ENCODE measurements at places on chromosomes 4 and X.
A peak's percentile ranks its signal among the peaks of the same experiment; 100 is the strongest.

DNA sequence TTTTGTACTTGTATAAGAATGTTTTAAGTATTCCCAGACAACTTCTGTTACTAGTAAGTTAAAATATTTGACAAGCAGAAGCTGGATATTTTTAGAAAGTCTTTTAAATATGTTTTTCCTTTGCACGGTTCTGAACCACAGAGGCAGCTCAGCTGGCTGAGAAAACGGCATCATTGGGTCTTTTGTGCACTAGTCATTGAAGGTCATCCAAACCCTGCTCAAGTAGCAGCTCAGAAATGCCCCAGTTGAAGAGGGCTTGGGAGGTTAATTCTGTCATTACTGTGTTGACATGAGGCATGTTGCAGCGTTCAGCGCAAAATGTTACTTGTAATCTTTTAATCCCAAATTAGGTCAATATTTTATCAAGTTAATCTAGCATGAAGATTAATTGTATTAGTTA lies 383.7 kb upstream of the FAM241A start:
- H3K36me3 ChIP-seq: no peaks in the 10 kb centered on the region
- no peak overlapping the region for H3K4me3 ChIP-seq
- no peak overlapping the region for H3K27ac ChIP-seq

GRCh38 chrX:15977644-15978043 lies 123.0 kb upstream of the AP1S2 start:
- no peaks in the 10 kb centered on the region for H3K36me3 ChIP-seq
- peaks cover 2% of the 10 kb centered on the region for H3K4me1 ChIP-seq
- H3K27ac ChIP-seq: no peak overlapping the region
- no peak overlapping the region for H3K4me3 ChIP-seq
- no peaks in the 10 kb centered on the region for H3K27me3 ChIP-seq

DNA sequence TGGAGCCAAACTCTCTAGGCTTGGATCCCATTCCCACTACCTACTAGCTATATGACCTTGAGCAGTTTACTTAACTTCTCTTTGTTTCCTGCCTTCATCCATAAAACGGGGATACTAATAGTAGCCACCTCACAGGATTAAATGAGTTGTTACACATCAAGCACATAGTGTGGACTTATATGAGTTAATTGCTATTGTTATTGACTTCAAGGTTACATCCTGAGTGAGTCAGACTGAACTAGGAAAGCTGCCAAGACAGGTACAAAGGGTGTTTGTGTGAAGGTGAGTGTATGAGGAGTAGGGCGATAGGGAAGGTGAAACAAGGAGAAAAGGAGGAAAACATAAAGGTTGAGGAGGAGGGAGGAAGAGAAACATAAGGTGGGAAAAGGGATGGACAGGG lies 32.2 kb downstream of the TFDP3 start:
- no peak overlapping the region for H3K4me3 ChIP-seq
- no peaks in the 10 kb centered on the region for H3K36me3 ChIP-seq
- H3K4me1 ChIP-seq: no peaks in the 10 kb centered on the region
- H3K27ac ChIP-seq: no peak overlapping the region

GRCh38 chrX:5236096-5236495 lies 992.6 kb downstream of the NLGN4X start:
- DNase-seq: peak; percentile 63
- H3K36me3 ChIP-seq: no peaks in the 10 kb centered on the region

DNA sequence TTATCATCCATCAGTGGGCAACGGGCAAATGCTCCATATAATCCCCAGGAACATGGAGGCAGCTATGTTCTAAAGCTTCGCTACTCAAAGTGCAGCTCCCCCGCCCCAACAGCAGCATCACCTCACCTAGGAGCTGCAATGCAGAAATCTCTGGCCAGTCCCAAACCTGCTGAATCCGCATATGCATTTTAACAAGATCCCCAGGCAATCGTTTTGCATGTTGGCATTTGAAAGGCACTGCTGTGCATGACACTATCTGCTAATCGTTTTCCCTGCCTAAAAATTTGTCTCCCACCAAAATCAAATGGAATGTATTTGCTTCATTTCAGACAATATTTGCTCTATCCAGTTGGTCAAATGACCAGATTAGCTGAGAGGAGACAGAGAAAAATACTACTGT lies 15.2 kb downstream of the ADGRG2 start:
- no peaks in the 10 kb centered on the region for H3K4me1 ChIP-seq
- no peaks in the 10 kb centered on the region for H3K36me3 ChIP-seq
- H3K27me3 ChIP-seq: no peaks in the 10 kb centered on the region
- H3K27ac ChIP-seq: no peak overlapping the region
- peak; percentile 62 for DNase-seq

DNA sequence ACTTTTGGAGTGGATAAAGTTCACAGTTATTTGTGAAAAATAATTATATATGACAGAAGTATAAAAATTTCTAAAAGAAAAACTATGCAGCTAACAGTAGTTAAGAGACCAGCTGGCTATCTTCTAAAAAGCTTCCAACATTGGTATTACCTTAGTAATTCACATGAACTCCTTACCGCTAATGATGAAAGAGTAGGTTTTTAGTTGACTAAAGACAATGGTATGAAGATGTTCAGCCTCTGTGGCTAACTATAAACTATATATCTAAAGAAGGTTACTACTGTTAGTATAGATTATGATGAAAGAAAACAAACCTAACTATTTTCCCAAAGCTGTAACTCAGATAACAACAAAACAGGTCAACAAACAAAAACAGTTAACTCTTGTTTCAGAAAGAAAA lies 10.4 kb downstream of the CCNI start:
- no peak overlapping the region for H3K27ac ChIP-seq
- no peaks in the 10 kb centered on the region for H3K4me1 ChIP-seq

GRCh38 chr4:36337665-36338185 lies 56.3 kb downstream of the DTHD1 start:
- no peak overlapping the region for H3K27ac ChIP-seq
- H3K36me3 ChIP-seq: no peaks in the 10 kb centered on the region

DNA sequence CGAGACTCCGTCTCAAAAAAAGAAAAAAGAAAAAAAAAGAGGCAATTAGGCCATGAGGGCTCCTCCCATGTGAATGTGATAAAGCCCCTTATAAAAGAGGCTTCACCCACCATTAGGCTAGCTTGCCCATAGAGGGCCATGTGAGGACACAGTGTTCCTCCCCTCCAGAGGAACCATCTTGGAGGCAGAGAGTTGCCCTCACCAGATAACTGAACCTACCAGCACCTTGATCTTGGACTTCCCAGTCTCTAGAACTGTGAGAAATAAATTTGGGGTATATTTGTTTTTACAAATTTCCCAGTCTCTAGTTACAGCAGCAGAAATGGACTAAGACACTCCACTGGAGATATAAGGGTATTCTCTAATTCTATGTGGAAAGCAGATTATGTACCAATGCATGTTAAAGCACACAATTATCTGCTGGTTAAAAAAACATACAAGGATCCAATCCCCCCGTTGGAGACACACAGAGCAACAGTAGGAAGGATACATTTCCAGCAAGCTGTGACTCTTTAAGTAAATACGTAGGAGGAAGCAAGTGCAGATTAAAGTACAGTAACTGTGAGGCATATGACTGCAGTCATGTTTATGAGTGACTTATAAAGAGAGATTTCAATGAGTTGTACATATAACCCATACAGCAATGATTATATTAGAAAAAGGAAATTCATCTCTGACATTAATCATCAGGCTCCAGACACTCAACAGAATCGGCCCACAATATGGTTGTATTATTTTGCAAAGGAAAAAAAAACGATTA lies 21.4 kb downstream of the SH3RF1 start:
- no peaks in the 10 kb centered on the region for H3K27me3 ChIP-seq
- no peak overlapping the region for H3K27ac ChIP-seq
- no peak overlapping the region for H3K4me3 ChIP-seq
- DNase-seq: no peak
- H3K36me3 ChIP-seq: no peaks in the 10 kb centered on the region
- peaks cover 21% of the 10 kb centered on the region for H3K4me1 ChIP-seq

DNA sequence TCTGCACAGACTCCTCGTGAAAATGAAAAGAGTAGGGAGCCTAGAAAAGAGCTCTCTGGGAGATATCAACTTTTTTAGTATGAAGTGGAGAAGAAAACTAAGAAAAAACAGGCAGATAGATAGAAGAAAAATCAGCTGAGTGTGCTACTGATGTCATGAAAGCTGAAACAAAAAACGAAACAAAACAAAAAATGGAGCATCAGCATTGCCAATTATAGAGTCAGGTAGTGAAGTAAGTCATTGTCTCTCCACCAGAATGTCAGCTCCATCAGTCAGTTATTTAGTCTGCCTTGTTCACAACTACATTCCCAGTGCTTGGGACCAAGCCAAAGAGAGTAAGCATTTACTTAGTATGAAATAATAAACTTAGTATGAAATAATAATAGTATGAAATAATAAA lies 595.1 kb downstream of the STPG2 start:
- no peak overlapping the region for H3K4me3 ChIP-seq
- no peak for DNase-seq
- H3K27me3 ChIP-seq: no peaks in the 10 kb centered on the region
- no peak overlapping the region for H3K27ac ChIP-seq

DNA sequence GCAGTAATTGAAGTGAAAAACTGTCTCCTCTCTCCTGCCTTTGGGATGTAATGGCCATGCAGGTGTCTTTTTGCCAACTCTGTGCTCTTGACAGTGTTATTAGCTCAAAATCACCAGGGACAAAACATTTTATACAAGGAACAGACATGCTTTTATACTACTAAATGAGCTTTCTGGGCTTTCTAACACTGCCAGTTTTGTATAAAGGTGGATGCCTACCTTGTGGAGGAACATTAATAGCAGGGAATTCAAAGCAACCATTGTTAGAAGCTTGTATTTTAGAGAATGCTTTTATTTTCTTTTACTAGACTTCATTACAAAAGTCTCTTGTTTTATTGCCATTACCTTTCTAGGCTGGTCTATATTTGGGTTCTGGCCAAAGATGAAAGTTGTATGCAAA lies 54.7 kb upstream of the ARSJ start:
- no peak overlapping the region for H3K4me3 ChIP-seq
- no peak overlapping the region for H3K27ac ChIP-seq
- H3K27me3 ChIP-seq: no peaks in the 10 kb centered on the region
- H3K36me3 ChIP-seq: no peaks in the 10 kb centered on the region

DNA sequence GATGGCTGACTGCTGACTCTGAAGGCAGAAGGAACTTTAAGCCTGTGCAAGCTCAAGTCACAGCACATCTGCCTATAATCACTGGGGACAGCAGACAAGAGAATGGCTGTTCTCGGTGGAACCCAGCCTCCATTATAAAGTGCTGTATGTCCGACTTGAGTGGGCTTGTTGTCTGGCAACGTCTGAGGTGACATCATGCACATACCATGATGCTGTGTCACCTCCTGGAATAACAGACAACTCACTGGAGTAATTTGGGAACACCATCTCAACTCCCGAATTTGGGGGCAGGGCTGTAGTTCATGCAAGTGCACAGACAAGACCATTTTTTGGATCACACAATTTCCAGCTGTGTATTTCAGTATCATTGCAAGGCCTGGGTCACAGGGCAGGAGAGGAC lies 59.8 kb upstream of the GPM6B start:
- H3K4me3 ChIP-seq: no peak overlapping the region
- H3K27ac ChIP-seq: no peak overlapping the region
- H3K36me3 ChIP-seq: no peaks in the 10 kb centered on the region
- no peaks in the 10 kb centered on the region for H3K4me1 ChIP-seq

DNA sequence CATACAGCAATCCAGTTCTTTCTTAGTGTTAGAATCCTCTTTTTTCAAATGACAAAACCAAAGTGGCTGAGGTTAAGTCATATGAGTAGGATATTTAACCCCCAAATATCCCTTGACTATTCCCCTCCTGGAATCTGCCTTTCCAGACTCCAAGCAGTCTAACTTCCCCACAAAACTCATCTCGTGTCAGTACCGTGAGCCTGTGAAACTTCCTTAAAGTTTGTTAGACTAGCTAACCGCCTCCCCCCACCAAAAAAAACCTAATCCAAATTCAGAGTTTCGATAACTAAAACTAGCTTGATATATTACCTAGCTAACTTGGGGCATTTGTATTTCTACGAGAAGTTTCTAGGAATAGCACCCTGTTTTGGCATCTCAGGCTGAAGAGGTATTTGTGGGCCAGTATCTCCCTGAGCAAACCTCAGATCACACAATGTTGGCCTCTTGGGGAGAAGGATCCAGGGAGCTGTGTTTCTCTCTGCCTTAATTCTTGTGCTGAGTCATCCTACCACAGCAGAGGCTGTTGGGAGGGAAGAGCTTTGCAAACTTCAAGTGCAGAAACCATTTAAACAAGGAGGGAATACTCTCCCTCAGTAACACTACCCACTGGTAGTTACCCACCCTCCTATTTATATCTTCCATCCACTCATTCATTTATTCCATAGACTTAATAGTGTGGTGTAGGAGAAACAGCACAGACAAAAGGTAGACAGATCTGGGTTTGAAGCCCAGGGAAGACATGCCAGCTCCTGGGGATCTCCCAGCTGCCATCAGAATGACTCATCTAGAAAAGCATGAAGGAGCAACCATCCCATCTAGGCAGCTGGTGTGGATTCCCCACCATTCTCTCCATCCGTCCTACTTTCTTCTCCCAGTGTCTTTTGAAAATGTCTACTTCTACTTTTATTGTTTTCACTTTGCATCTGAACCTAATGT lies 39.3 kb upstream of the TXK start:
- H3K4me1 ChIP-seq: no peaks in the 10 kb centered on the region
- H3K4me3 ChIP-seq: no peak overlapping the region
- no peak overlapping the region for H3K27ac ChIP-seq
- peak; percentile 88 for DNase-seq
- no peaks in the 10 kb centered on the region for H3K36me3 ChIP-seq

DNA sequence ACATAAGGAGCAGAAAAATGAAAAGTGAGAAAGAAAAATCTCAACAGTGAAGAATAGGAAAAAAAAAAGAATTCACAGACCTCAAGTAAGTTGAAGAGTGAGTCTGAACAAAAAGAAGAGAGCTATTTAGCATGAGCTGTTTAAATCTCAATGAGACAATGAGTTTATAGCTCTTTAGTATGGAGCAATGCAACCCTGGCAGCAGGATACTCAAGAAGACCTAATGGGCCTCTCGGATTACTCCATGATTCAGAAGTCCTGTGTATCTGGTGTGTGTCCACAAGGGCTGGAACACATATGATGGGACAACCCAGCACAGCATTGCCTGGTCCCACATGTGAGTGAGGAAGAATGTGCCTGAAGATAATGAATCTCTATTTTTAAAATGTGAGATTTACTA lies 563.1 kb upstream of the INTU start:
- no peak for DNase-seq
- H3K27ac ChIP-seq: no peak overlapping the region
- H3K4me3 ChIP-seq: no peak overlapping the region
- H3K36me3 ChIP-seq: no peaks in the 10 kb centered on the region
- no peaks in the 10 kb centered on the region for H3K4me1 ChIP-seq

GRCh38 chr4:83371235-83371634 lies 36.6 kb upstream of the HPSE start:
- H3K4me3 ChIP-seq: no peak overlapping the region
- H3K27ac ChIP-seq: no peak overlapping the region
- no peak for DNase-seq
- H3K36me3 ChIP-seq: no peaks in the 10 kb centered on the region

- H3K4me1 ChIP-seq: no peaks in the 10 kb centered on the region
- H3K36me3 ChIP-seq: no peaks in the 10 kb centered on the region
- no peak overlapping the region for H3K27ac ChIP-seq
- H3K4me3 ChIP-seq: no peak overlapping the region
- DNase-seq: no peak
Observed at GRCh38 chr4:132827522-132827921, 321.6 kb upstream of the PCDH10 start.

- no peak for DNase-seq
- H3K27ac ChIP-seq: no peak overlapping the region
- H3K27me3 ChIP-seq: no peaks in the 10 kb centered on the region
- no peak overlapping the region for H3K4me3 ChIP-seq
- H3K4me1 ChIP-seq: peaks cover 2% of the 10 kb centered on the region
Observed at GRCh38 chrX:133391111-133391510, 24.2 kb downstream of the GPC4 start.
